ENCODE measurements at places on chromosomes 1 and 21.

DNA sequence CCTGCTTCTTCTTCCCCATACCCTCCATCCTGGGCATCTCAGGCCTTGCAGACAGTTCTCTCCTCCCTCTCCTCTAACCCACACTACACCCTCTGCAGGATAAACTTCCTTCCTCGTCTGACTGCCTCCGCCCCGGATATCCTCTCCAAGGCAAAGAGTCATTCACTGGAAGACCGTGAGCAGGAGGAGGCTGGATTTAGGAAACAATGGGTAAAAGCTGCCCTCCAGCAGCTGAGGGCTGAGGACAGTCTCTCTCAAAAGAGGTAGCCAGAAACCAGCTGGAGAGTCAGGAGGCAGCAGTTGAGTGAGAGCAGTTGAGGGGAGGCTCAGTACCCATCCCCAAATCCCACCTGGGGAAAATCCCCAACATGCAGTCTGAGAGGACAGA lies 1.4 kb downstream of the CSRP1 start:
- DNase-seq, result no peak

GRCh38 chr1:229247871-229248270 lies 23.0 kb upstream of the RAB4A start:
- DNase-seq, result no peak

GRCh38 chr1:10663678-10664035 lies 132.8 kb downstream of the CASZ1 start:
- DNase-seq, result no peak

DNA sequence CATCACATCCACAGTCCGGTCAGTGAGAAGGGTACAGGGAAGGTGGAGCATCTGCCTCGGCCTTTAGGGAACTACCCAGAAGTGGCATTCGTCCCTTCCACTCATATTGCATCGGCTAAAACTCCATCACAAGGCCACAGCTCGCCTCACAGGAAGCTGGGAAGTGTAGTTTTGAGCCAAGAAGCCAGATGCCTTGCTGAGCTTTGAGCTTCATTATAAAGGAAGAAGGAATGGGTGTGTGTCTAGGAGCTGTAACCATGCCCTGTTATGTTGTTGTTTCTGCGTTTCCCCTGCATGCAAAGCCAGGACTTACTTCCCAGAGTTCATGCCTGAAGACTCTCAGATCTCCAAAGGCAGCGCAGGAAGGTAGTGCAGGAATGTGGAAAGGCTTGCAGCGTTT lies 61.1 kb downstream of the OPTC start:
- no peak for DNase-seq

- no peak for DNase-seq
Observed at GRCh38 chr1:196305216-196305615, 303.0 kb downstream of the KCNT2 start.

DNA sequence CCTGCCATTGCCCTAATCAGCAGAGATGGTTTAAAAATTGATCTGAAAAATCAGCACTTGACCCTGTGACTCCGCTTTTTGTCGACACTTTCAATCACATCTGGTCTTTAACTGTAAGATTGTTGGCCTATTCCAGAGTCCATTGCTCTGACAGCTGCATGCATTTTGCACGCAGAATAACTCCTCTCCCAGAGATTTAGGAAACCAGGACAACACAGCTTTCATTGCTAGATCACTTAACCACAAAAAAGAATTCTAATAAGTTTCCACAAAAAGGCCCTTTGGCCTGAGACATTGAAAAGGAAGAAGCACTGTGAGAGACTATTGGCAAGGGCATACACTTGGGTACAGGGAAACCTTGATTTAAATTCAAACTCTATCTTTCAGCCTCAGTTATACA lies 373.1 kb downstream of the TGFB2 start:
- DNase-seq, result no peak

DNA sequence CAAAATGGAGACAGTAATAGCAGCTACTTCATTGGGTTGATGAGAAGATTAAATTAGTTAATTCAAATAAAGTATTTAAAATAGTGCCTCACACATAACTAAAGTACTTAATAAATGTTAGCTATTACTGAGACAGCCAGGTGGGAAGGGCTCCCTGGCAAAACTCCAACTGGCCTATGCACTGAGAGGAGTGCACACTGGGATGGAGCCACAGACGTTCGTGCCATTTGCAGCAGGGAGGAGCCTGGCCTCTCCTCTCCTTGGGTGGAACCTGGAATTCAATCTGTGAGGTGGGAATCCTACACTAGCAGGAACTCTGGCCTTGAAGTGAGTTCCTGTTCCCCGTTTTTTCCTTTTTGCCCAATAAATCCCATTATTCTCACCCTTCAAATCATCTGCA lies 28.1 kb downstream of the SLC5A9 start:
- no peak for DNase-seq

GRCh38 chr1:24385160-24385940 lies 28.2 kb downstream of the STPG1 start:
- DNase-seq, result no peak

- DNase-seq, result no peak
Observed at GRCh38 chr1:38003261-38004250, 1.8 kb downstream of the FHL3 start.

DNA sequence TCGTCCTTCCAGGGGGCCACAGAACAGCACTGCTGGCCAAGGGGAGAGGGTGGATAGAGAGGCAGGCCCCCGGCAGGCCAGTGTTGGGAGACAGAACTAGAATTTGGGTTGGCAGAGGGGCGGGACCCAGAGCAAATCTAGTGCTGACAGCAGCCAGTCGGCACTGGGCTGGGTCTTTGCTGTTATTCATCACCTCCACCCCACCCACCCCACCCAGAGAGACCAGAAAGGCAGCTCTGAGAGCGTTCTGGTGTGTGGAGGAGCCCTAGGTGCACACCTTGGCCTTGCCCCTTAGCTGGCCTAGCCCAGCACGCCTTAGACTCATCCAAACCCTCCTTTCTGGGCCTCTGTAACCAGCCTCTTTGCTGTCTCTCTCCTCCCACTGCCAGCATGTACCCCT lies 6.4 kb upstream of the PKP1 start:
- no peak for DNase-seq

GRCh38 chr1:198113342-198113750 lies 43.5 kb upstream of the NEK7 start:
- no peak for DNase-seq

DNA sequence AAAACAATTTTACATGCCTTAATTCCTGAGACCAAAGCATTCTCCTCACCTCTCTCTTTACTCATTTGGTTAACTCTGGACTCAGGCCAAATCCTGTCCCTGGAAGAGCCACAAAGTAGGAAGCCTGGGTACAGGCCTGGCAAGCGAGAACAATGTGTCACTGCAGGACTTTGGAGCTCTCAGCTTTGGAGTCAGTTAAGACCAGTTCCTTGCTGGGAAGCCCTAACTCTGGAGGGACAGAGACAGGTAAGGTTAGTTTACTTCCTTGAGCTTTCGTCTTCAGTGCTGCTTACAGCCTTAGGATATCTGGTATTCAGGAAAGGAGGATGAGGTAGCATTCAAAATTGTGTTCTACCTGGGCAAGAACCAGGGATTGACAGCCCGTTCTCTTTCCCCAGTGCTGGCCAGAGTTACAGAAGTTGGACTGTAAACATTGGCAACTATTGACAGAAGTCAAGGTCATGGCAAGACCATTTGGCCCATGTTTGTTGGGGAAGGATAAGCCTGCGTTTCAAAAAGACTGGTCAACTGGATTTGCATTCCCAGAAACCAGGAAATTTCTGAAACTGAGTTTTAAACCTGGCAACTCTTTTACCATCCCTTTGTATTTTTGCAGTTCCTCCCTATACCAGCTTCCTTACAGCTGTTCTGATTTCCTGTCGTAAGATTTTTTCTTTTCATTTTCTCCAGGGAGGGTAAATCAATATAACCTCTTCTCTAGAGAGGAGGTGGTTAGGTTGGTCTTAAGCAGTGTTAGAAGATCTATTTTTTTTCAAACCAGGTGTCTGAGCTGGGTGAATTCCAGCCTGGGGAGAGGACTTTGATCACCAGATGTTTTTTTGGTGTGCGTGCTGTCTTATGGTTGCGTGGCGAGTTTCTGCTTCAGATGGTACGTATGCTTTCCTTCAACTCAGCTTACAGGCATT lies at the start of gene C4BPB:
TSS of gene C4BPB (plus strand) at position 160 of the 926 bp plus-strand sequence. CDS start at position 832, 672 bp downstream.
- DNase-seq, result no peak

DNA sequence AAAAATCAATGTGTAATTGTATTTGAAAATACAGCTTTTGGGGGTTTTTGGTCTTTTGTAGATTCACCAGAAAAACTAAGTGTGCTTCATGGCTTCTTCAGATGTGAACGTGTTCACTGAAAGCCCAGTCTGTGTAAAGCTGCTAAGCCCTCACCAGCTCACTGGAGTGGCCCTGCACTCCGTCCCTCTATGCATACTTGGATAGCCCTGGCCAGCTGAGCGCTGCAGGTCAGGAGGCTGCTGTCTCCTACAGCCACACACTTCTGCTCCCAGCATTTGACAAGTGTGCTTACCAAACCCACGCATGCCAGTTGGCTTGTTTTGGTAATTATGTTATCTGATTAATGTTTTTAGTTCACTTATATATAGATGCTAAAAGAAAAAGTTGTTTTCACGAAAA lies 163.5 kb downstream of the TLR5 start:
- DNase-seq, result no peak

DNA sequence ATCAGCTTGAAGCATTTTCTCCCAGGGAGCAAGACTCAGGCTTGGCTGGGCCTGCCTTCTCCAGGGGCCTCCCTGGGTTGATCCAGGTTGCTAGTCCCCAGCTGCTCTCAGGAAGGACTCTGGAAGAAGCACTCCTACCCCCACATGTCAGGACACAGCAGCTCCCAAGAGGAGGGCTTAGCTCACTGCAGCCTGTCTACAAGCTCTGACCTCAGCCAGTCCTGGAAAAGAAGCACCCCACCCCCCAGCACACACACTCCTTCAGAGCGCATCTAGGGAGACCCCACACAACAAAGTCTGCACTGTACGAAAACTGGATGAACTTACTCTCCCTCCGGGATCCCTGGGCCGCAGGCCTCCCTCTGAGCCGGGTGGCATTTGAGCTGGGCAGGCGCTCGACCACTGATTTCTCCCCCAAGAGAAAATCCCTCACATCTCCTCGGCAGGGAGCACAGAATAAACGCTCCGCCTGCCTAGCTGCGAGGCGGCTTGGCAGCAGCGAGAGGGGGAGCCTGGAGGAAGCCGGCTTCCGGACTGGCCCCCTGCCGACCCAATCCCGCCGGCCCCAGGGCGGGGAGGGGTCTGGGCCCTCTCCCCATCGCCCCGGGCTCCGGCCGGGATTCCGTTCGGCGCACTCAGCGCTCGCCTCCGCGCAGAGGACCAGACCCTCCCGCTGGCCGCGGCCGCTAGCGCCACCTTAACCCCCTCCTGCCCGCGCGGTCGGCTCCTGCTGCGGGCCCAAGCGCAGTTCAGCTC lies at the start of gene KCNA2:
TSS of gene KCNA2 (minus strand) at position 458 of the 756 bp plus-strand sequence. CDS start 1,576 bp downstream, outside the sequence.
- DNase-seq, result no peak

DNA sequence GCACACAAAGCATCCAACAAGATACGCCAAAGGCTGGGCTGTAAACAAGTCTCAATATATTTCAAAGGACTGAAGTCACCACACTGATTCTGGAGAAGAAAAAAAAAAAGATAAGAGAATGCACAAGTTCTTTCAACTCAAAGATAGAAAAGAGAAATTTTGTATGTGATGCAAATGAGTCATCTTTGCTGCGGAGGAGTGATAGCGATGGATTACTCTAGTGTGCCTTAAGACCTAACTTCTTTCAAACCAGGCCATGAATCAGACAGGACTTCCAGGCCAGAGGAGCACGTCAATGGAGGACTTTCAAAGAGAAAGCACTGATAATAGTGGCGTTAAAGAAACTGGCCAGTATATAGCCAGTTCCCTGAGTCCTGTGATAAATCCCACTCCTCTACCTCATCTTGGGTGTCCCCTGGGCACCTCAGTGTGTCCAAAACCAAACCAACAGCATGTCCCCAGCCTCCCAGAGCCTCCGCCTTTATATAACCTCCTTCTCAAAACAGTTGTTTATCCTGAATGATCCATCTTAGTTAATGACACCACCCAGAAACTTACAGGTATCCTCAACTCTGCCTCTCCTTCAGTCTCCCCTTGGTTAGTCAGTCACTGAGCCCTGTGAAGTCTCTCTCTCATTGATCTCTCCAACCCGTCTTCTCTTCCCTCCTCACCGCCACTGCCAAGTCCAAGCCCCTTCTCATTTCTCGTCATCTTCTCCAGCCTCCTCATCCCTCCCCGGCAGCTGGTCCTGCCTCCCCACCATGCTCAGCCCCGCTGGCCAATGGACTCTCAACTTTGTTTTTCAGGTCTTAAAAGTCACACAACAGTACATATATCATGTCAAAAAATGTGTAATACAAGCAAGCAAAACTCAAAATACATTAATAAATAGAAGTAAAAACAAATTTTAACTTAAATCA lies 47.2 kb upstream of the IFFO2 start:
- no peak for DNase-seq

DNA sequence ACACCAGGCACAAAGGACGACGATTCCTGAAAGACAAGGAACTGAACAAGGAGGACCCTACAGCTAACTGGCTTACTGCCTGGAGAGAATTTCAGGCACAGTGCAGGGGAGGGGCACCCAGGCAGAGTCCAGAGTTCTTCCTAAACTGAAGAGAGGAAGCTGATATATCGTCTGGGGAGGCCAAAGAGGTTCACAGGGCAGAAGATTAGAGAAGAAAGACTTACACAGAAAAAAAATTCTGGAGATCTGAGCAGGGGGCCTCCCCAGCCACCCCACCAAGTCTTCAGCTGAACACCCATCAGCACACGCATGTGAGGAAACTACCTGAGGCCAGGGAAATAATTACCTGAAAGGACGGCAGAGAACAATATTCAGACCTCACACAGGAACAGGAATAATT lies 24.6 kb downstream of the SORT1 start:
- DNase-seq, result no peak

- no peak for DNase-seq
Observed at GRCh38 chr1:94384485-94385265, 33.5 kb upstream of the ABCD3 start.

GRCh38 chr1:96374076-96374762 lies 347.4 kb upstream of the PTBP2 start:
- DNase-seq, result no peak

DNA sequence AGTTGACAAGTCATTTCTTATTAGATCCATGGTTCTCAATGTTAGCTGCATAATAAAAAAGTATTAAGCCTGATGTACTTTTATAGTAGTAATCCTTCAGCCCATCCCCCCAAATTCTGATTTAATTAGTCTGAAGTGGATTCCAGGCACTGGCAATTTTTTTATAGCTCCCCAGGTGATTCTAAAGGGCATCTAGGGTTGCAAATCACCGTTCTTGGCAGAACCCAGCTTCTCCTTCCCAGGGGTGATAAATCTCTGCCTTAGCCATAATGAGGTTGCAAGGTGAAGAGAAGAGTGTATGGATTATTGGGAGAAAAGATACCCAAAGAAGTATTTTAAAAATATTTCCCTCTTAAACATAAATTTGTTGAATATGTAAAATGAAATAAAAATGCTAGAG lies 43.0 kb upstream of the RXRG start:
- no peak for DNase-seq

GRCh38 chr1:216627252-216627651 lies 96.0 kb downstream of the ESRRG start:
- no peak for DNase-seq

DNA sequence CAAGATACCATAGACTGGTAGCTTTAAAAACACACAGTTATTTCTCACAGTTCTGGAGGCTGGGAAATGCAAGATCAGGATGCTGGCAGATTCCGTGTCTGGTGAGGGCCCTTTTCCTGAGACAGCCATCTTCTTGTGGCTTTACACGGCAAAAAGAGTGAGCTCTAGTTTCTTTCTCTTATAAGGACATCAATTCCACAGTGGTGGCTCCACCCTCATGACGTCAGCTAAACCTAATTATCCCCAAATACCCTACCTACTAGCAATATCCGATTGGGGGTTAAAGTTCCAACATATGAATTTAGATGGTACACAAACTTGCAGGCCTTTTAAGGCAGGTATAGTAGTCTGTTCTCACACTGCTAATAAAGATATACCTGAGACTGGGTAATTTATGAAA lies 77.7 kb downstream of the PRRX1 start:
- no peak for DNase-seq

- no peak for DNase-seq
Observed at GRCh38 chr1:11670747-11671146, 6.7 kb downstream of the FBXO6 start.

All from stimulated activated CD4-positive, alpha-beta T cell treated with anti-CD3 and anti-CD28 coated beads, Interleukin-4, amount 100 ng/mL, for 48 hours (primary cell).